ENCODE measurements at places on chromosomes 6 and 20.
A peak's percentile ranks its signal among the peaks of the same experiment; 100 is the strongest.

- no peak for DNase-seq
Measured at GRCh38 chr6:31836047-31836473, 8.5 kb downstream of the HSPA1B start.

DNA sequence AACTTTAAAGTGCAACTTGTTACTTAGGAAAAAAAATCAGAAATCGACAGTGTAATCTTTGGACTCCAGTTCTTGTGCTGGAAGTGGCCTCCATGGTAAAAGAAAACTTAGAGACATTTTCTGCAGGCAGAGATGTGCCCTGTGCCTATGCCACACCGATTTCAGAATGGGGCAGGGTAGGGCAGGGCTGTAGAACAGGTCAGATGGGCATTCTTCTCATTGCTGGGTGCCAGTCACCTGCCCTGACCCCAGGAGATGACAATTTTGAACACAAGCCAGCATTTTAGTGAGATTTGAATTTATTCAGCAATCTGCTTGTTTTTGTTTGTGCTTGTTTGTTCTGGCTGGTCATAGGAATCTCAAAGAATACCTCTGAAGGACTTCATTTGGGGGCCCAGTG is 63.3 kb downstream of the SASH1 start:
- DNase-seq = no peak

GRCh38 chr6:31705931-31706330 is 735 bp upstream of the LY6G6F start:
- no peak for DNase-seq

GRCh38 chr6:169428532-169428931 is 174.9 kb upstream of the THBS2 start:
- no peak for DNase-seq

DNA sequence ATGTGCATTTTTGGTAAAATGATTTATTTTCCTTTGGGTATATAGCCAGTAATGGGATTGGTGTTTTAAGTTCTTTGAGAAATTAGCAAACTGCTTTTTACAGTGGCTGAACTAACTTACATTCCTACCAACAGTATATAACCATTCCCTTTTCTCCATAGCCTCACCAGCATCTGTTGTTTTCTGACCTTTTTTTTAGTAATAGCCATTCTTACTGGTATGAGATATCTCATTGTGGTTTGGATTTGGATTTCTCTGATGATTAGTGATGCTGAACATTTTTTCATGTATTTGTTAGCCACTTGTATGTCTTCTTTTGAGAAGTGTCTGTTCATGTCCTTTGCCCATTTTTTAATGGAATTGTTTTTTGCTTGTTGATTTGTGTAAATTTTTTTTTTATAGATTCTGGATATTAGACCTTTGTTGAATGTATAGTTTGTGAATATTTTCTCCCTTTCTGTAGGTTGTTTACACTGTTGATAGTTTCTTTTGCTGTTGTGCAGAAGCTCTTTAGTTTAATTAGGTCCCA is 42.3 kb downstream of the STK4 start:
- DNase-seq = no peak

- no peak for DNase-seq
Measured at GRCh38 chr20:58094698-58095097, 133.8 kb downstream of the ANKRD60 start.

DNA sequence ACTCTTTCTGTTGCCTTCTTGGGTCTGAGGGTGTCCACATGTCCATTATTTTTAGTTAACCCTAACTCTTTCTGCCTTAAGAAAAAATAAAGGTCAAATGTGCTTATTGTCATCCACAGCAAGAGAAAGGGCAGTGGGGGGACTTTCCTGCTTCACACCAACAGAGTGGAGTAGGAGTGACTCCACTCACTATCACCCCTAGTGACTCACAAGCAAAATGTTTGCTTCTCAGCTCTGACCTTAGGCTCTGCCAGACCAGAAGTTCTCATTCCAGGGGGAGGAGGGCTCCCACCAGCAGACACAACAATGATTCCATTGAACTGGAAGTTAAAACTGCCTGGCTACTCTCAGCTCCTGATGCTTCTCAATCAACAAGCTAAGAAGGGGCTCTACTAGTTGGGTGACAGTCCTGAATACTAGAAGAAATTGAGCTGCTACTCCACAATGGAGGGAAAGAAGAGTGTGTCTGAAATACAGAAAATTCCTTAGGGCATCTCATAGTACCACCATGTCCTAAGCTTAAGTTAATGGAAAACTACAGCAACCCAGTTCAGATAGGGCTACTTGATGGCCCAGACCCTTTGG is 83.9 kb upstream of the AFDN start:
- DNase-seq = peak; percentile 31

- no peak for DNase-seq
Measured at GRCh38 chr20:59961423-59961822, 3.2 kb downstream of the CDH26 start.

DNA sequence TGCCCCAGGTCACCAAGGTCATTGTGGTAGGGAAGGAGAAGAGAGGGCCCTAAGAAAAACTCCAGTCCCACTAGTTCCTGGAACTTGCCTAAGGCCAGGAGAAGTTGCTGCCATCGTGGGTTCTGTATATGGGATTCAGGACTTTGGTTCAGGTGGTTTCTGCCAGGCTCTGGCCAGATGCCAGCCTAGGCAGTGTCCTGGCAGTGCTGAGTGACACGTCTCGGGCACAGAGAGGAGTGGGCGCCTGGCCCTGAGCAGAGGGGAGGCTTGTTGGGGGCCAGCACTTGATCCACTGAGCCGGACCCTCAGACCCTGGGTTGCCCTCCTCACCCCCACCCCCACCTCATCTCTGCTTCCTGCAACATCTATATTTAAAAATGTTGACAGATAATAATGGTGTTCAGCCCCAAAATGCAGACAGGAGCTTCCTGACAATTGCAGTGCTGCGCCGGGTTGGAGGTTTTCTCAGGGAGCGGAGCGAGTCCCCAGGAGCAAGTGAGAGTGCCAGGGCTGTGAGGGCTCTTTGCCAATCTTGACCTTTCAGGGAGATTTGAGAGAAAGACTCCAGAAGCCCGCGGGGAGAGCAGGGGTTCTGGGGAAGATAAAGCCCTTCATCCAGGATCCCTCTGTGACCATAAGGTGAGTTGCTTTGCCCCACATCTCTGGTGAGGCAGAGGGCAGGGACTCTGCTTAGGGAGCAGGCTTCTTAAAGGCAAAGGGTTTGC is 71.9 kb downstream of the PHACTR3 start:
- no peak for DNase-seq

GRCh38 chr6:4253604-4254231 is 118.3 kb upstream of the ECI2 start:
- peak; percentile 69 for DNase-seq

- DNase-seq = no peak
Measured at GRCh38 chr6:169312658-169313346, 59.2 kb upstream of the THBS2 start.

GRCh38 chr20:61042506-61043385 is 209.3 kb upstream of the CDH4 start:
- DNase-seq = no peak

GRCh38 chr20:47189060-47189459 is 167.4 kb downstream of the ZMYND8 start:
- no peak for DNase-seq

DNA sequence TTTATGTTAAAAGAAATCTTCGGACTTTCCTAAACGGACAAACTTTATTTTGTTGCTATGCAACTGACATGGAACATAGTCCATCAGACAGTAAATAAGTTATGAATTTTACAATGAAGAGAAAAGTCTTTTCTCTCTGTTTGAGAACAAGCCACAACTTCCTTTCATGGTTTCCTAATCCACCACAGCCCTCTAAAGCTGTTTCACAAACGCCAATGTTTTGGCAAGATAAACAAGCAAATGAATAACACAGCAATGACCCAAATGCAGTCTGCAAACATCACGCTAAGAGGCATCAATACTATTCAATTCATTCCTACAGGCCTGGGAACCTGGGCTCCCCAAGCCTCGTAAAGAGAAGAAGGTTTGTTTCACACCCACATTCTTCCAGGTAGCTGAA is 60.4 kb downstream of the HAO1 start:
- DNase-seq = peak; percentile 28

- no peak for DNase-seq
Measured at GRCh38 chr6:138258991-138259390, 40.7 kb upstream of the PBOV1 start.
